ENCODE measurements at places on chromosomes 11 and 22. TPM values are rescaled to one million over a fixed set of nuclear protein-coding genes. Genes with fewer than 3 reads are reported as not detected.

The PGR gene
- polyA plus RNA-seq = not detected

The UPK3A gene
- not detected for polyA plus RNA-seq

The SEPTIN3 gene
- 0.06 TPM for polyA plus RNA-seq

The POTEH gene
- polyA plus RNA-seq = not detected

The MMP12 gene
- 0.38 TPM for polyA plus RNA-seq

The CSF2RB gene
- polyA plus RNA-seq = 0.02 TPM

The OLFML1 gene
- polyA plus RNA-seq = 1.1 TPM

The OR52I2 gene
- not detected for polyA plus RNA-seq

The KRTAP5-9 gene
- 0.09 TPM for polyA plus RNA-seq

The MAJIN gene
- not detected for polyA plus RNA-seq

The GRIK4 gene
- polyA plus RNA-seq = not detected

The TYR gene
- polyA plus RNA-seq = not detected

The OR51E2 gene
- not detected for polyA plus RNA-seq

The APOA5 gene
- polyA plus RNA-seq = not detected

The C22orf31 gene
- not detected for polyA plus RNA-seq

The LINC01488 gene
- polyA plus RNA-seq = not detected

The AGBL2 gene
- polyA plus RNA-seq = 1.7 TPM

The CRELD2 gene
- 54.1 TPM for polyA plus RNA-seq

The APOBEC3B gene
- 14.2 TPM for polyA plus RNA-seq

The C22orf42 gene
- not detected for polyA plus RNA-seq

All from BJ (cell line).